ENCODE measurements at places on chromosomes 2 and 18.

- DNase-seq, result no peak
These were observed 16.0 kb upstream of the SKA1 start for GRCh38 chr18:50358844-50359243.

- DNase-seq, result no peak
These were observed 61.5 kb downstream of the RPRM start for GRCh38 chr2:153417077-153417476.

GRCh38 chr2:72932045-72932740 is 14.9 kb downstream of the EMX1 start:
- DNase-seq, result no peak

- DNase-seq, result no peak
These were observed 86.8 kb upstream of the SNTG2 start for GRCh38 chr2:863732-864450.

GRCh38 chr2:27186613-27187345 is 25.1 kb upstream of the ATRAID start:
- DNase-seq, result no peak

DNA sequence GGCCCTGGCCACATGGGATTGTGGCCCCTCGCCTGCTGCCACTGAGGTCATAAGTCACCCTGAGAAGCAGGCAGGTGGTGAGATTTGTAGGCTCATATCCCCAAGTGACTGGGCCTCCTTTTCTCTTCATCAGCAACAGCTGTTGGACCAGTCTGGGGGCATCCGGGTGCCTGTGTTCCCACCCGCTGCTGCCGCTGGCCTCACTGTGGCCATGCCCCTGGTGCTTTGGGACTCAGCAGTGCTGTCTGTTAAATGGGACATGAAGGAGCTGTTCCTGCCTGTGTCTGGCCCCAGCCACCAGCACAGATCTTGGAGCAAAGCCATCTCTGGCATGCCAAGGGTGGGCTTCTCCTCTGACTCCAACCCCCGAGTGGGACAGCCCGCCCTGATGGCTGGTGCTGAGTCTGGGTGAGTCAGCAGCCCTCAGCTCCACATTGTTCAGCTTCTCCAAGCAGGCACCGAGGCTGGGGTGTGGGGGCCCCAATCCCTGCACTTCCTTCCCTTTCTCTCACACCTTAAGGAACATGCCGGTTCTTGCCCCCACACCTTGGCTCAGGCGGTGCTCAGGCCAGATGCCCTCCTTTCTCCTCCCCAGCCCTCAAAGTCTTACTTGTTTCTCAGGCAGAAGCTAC is 207.9 kb downstream of the GLI2 start:
- no peak for DNase-seq

DNA sequence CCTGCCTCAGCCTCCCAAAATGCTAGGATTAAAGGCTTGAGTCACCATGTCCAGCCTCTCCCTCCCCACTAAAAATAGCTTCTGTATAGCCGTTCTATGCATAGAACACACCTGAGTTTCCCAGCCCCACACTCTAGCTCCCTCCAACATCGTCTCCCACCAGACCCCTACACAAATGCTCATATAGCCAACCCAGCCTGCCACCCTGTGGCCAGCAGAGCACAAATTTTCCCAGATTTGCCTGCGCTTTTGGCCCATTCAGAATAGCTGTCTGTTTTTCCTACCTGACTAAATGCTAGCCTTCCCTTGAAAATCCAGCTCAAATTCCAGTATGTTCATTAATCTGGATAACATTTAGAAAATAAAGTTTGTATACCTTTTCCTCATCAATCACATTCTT is 22.8 kb downstream of the TRABD2A start:
- DNase-seq, result no peak

DNA sequence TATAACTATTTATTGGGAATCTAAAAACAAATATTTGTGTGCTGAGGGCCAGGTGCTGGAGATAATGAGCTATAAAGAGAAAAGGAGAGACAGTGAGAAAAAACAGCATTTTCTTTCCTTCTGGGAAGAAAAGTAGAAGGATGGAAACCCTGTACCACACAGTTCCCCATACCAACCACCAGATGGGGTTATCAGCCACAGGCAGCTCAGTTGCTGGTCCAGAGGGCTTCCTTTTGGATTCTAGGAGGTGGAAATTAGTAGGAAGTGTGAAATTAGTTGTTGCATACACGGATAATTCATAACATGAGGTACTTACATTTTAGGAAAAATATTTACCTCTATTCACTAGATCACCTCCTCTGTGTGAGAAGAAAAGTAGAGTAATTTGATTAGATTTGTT is 237.0 kb upstream of the FOSL2 start:
- no peak for DNase-seq

GRCh38 chr2:217929272-217929671 is 73.5 kb downstream of the TNS1 start:
- DNase-seq, result no peak

DNA sequence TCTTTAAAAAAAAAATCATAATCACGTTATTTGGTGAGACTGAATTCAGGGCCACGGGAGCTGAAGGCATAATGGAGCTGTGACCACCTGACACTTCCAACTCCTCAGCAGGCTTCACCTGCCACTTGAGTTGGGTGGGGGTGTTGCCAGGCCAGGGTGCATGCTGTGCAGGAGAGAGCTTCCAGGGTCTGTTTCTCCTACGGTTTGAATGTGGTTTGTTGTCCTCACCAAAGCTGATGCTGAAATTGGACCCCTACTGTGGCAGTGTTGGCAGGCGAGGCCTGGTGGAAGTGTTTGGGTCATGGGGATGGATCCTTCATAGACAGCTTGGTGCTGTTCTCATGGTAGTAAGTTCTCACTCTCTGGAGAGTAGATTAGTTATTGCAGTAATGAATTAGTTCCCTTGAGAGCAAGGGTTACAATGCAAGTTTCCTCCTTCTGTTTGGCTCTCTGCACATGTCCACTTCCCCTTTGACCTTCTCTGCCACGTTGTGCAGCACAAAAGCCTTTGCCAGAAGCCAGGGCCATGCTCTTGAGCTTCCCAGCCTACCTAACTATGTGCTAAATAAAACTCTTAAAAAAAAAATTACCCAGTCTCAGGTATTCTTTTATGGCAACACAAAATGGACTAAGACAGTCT is 38.3 kb upstream of the ANKRD44 start:
- peak; percentile 26 for DNase-seq

GRCh38 chr2:191250400-191250799 is 5.2 kb downstream of the MYO1B start:
- DNase-seq, result no peak

DNA sequence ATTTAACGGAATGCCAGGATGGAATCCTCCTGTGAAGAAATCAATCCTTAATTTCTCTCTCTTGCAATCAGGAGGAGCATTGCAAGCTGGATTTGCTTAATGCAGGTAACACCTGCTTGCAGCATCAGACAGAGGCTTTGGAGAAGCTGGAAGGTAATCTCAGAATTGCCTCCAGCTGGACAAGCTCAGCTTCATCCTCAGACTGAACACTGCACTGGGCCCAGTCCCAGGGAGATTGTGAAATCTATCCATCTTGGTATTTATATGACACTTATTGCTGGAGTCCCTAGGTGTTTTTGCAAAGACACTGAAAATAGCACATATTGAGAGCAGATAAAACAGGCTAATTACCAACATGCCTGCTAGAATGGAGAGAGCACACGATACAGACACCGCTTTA is 179.4 kb upstream of the SESTD1 start:
- DNase-seq, result no peak

- no peak for DNase-seq
These were observed 20.0 kb downstream of the ZNF532 start for GRCh38 chr18:58884680-58885079.

DNA sequence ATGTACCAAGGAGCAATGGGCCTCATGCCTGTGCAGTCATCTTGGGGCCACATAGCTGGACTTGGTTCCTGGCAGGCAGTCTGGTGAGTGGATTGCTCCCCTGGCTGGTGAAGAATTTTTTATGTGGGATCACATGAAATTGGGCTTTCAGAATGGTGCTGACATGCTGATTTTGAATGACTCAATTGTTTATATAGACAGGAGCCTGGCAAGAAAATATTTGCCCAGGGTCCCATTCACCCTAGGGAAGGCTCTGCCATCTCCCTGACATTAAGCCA is 266.9 kb downstream of the DYSF start:
- DNase-seq, result no peak

DNA sequence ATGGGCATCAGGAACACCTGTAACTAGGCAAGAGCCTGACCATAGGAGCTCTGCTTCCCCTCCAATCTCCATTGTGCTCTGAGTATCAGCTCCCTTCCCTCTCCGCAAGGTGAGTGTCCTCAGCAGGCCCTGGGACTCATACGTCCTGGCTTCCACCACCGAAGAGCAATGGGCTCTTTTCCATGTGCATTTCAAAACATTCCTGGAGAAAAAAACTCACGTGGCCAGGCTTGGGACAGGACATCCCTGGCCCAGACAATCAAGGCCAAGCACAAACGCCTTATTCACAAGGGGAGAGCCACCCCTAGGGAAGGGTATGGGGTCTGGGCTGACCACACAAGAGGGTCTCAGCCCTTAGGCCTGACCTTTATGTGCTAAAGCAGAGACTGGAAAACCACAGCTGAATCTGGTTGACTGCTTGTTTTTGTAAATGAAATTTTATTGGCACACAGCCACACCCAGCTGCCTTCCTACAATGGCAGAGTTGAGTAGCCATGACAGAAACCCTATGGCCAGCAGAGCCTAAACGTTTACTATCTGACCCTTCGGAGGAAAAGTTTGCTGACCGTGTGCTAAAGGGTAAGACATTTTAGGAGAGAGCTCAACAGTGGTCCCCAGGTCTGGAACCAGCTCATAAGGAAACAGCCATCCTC is 175.7 kb upstream of the ARL4C start:
- DNase-seq, result no peak

DNA sequence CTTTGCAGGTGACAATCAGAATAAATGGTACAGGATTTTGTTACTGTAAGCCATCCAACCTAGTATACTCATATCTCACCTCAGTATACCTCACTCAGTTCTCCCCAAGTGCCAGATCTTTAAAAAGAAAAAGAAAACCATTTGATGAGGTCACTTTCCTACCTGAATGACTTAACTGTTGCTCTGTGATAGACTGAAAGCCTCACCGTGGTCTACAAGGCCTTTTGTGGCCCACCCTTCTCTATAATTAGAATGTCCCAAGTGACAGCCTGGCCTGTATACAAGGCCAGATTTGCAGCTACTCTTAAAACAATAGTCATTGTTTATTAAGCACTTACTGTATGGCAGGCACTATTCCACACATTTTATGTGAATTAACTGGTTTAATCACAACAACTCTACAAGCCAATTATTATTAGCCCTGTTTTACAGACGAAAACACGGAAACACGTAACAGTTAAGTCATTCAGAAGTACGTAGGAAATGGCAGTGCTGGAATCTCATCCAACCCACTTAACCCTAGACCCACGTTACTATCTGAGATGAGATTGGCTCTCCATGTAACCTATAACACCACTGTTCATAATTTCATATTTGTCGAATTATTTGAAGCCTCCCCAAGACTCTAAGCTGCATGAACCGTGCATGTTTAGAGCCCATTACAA is 28.3 kb downstream of the PKP4 start:
- no peak for DNase-seq

- no peak for DNase-seq
These were observed 18.9 kb downstream of the SMAD7 start for GRCh38 chr18:48931680-48932461.

- no peak for DNase-seq
These were observed 3.0 kb downstream of the NRBP1 start for GRCh38 chr2:27431395-27431794.

DNA sequence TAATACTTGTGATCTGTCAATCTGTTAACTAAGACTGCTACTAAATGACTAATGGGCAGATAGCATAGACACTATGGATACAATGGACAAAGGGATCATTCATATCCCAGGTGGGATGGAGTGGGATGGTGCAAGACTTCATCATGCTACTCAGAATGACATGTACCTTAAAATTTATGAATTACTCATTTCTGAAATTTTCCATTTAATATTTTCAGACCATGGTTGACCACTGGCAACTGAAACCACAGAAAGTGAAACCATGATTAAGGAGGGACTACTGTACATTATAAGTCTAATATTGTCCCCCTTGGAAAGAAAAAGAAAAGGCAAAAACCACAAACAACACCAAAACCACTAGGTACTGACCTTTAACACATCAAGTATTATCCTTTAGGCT is 247.0 kb upstream of the SYT4 start:
- no peak for DNase-seq

DNA sequence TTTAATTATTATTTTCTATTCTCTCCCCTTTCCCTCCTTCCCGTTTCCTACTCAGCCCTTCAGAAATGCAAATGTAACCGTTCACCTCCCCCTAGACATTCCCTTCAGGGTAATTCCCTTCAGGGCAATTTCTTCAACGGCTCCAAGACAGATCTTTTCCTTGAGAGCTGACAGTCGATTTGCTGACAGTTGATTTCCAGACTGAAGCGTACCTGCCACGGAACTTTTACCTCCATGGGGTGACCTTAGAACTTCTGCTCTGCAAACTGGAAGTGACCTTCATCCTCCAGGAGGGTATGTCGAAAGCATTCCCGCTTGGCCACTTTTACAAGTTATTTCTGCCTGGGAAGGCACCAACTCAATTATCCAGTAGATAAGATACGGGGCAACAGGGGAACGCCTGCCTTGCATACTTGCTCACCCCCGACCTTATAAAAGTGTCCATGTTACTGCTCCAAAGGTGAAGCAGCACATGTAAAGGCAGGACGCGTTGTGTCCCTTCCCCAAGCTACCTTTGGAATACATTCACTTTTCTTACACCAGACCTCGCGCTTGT is 18.5 kb downstream of the B3GNT7 start:
- no peak for DNase-seq

GRCh38 chr2:69791045-69791444 is 38.4 kb upstream of the GMCL1 start:
- DNase-seq, result no peak

DNA sequence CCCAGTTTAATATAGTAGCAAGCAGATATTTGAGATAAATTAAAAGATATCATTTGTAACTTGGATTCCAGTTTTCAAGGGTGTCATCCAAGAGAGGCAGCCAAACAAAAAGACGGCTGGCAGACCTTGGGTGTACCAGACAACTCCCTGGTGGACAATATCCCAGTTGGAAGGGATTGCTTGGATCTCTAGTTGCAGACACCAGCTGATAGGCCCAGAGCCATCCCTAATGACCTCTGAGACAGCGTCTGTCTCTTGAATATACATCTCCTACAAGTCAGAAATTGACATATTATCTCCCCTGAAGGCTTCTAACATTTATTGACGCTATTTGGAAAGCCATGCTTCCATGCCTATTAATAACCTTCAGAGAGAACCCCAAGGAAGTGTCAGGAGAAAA is 67.7 kb downstream of the ACVR1 start:
- DNase-seq, result no peak

All from HL-60 (cell line).